Effector memory CD8-positive, alpha-beta T cell (primary cell): ENCODE measurements at places on chromosomes 6 and 20.

DNA sequence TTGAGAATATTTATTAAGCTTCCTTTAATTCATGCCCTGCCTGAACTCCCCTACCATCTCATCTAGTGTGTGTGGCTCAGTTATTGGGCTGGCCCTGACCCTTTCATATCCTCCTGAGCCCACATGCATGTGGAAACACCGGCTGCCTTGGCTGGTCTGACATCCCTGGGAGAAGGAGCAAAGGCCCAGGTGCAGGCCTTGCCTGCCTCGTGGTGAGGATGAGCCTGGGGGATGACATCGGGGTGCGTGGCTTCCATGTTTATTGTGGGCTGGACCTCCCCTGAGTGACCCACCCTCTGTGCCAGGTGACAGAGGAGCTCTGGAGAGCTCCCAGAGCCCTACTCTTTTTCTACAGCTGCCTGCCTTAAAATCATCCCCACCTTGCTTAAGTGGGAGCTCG is 69.1 kb downstream of the FOXA2 start:
- no peak for DNase-seq
- no peak overlapping the region for H3K4me3 ChIP-seq
- H3K27me3 ChIP-seq: no peaks in the 10 kb centered on the region
- no peaks in the 10 kb centered on the region for H3K4me1 ChIP-seq
- H3K27ac ChIP-seq: no peak overlapping the region
- peaks cover 5% of the 10 kb centered on the region for H3K36me3 ChIP-seq

- no peak overlapping the region for H3K4me3 ChIP-seq
- H3K27me3 ChIP-seq: no peaks in the 10 kb centered on the region
- no peaks in the 10 kb centered on the region for H3K4me1 ChIP-seq
- no peak for DNase-seq
- H3K36me3 ChIP-seq: no peaks in the 10 kb centered on the region
Observed at GRCh38 chr6:102114402-102114801, 720.9 kb downstream of the GRIK2 start.

- H3K27me3 ChIP-seq: no peaks in the 10 kb centered on the region
- no peak overlapping the region for H3K4me3 ChIP-seq
- no peaks in the 10 kb centered on the region for H3K36me3 ChIP-seq
- H3K27ac ChIP-seq: no peak overlapping the region
- DNase-seq: no peak
- H3K4me1 ChIP-seq: no peaks in the 10 kb centered on the region
Observed at GRCh38 chr20:4064144-4064909, 49.0 kb upstream of the RNF24 start.

DNA sequence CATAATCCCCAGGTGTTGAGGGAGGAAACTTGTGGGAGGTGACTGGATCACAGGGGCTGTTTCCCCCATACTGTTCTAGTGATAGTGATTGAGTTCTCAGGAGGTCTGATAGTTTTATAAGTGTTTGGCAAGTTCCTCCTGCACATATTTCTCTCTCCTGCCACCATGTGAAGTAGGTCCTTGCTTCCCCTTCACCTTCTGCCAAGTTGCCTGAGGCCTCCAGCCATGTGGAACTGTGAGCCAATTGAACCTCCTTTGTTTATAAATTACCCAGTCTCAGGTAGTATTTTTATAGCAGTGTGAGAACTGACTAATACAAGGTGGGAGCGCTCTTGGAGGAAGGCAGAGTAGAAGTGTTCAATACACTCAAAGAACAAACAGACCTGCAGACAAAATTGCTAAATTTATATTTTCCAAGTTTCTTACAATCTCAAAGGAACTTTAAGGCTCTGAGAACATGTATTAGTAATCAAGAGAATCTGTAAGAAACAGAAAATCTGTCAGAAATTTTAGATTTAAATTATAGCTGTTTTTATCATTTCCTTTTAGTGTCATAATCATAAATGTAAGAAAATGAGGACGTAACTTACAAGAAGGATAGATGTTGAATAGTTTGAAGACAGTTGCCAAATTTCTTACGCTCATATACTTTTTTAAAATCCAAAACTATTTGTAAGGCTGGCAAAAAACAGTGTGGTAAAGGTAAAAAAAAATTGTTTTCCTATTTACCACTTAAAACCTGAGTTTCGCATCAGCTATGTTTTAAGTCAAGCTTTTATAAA is 77.7 kb downstream of the ASCC3 start:
- no peak for DNase-seq
- H3K27me3 ChIP-seq: no peaks in the 10 kb centered on the region
- peak overlapping the region; percentile 41 for H3K27ac ChIP-seq
- peaks cover 28% of the 10 kb centered on the region for H3K36me3 ChIP-seq
- no peak overlapping the region for H3K4me3 ChIP-seq
- peaks cover 9% of the 10 kb centered on the region for H3K4me1 ChIP-seq

- DNase-seq: no peak
- no peak overlapping the region for H3K4me3 ChIP-seq
- H3K36me3 ChIP-seq: no peaks in the 10 kb centered on the region
- no peaks in the 10 kb centered on the region for H3K27me3 ChIP-seq
- no peak overlapping the region for H3K27ac ChIP-seq
- H3K4me1 ChIP-seq: no peaks in the 10 kb centered on the region
Observed at GRCh38 chr6:126232671-126233070, 107.2 kb upstream of the CENPW start.

GRCh38 chr6:39021041-39021440 is 27.5 kb upstream of the GLP1R start:
- no peak for DNase-seq
- H3K4me3 ChIP-seq: no peak overlapping the region
- peaks cover 15% of the 10 kb centered on the region for H3K27me3 ChIP-seq
- H3K36me3 ChIP-seq: no peaks in the 10 kb centered on the region
- no peaks in the 10 kb centered on the region for H3K4me1 ChIP-seq
- no peak overlapping the region for H3K27ac ChIP-seq

DNA sequence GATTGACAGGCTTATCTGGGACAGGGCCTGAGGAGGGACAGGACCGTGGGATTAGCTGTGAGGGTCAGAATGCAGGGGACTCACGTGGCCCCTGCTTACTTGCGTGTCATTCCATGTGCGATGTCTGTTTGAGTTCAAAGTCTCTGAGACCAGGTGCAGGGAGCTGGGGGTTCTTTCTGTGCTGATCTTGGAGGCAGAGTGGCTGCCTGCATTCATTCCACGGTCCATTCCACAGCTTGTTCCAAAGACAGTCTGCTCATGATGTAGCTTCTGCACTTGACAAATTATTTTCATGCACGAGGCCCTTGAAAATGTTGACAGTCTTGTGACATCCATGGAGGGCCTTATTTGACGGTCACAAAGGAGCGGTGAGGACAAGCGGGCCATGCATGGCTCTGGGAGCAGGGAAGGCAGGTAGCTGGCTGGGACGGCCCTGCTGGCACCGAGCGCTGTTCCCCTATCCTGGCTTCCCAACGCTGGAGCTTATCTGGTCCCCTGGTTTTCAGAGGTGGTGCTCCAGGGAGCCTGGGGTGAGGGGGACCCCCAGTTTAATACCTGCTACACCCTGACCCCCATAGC is 156.3 kb upstream of the RNF24 start:
- peaks cover 16% of the 10 kb centered on the region for H3K4me1 ChIP-seq
- no peak for DNase-seq
- H3K27me3 ChIP-seq: peaks cover 1% of the 10 kb centered on the region
- peak overlapping the region; percentile 75 for H3K4me3 ChIP-seq

GRCh38 chr20:3239026-3239866 is at the start of gene SLC4A11:
SLC4A11 (minus strand) TSS chr20:3239190; CDS start chr20:3239137, 53 bp downstream.
- H3K4me3 ChIP-seq: peak within 1 kb of the TSS; percentile 96
- DNase-seq: peak; percentile 21
- H3K4me1 ChIP-seq: peaks cover 7% of the 10 kb centered on the region
- H3K27me3 ChIP-seq: peaks cover 68% of the 10 kb centered on the region
- H3K27ac ChIP-seq: no peak within 1 kb of the TSS

DNA sequence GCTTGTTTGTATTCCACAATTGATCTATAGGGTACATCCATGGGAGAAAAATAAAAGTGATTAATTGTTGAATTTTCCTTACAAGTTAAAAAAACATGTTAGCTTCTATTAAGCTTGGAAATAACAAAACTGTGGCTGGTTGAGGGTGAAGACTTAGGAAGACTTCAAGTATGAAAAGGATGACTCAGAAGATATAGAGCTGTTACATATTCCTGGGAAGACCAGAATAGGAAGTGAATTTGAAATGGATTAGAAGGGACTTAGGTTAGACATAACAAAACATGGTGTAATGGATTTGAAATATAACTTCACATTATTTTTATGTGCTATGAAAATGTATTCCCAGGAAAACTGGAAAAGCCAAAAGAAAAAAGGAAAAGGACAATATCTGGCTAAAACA is 732.2 kb downstream of the HDGFL1 start:
- no peaks in the 10 kb centered on the region for H3K36me3 ChIP-seq
- no peak for DNase-seq
- no peak overlapping the region for H3K4me3 ChIP-seq
- H3K27me3 ChIP-seq: no peaks in the 10 kb centered on the region
- no peaks in the 10 kb centered on the region for H3K4me1 ChIP-seq
- no peak overlapping the region for H3K27ac ChIP-seq

- peak; percentile 66 for DNase-seq
- no peaks in the 10 kb centered on the region for H3K27me3 ChIP-seq
- H3K4me1 ChIP-seq: peaks cover 27% of the 10 kb centered on the region
- peak overlapping the region; percentile 82 for H3K4me3 ChIP-seq
Observed at GRCh38 chr6:166540631-166541331, 45.7 kb downstream of the RAMACL start.

- peaks cover 15% of the 10 kb centered on the region for H3K27me3 ChIP-seq
- H3K27ac ChIP-seq: no peak overlapping the region
- H3K4me3 ChIP-seq: no peak overlapping the region
- DNase-seq: no peak
Observed at GRCh38 chr6:146542881-146543210, 787 bp upstream of the RAB32 start.

GRCh38 chr6:56359201-56359899 is 112.0 kb upstream of the COL21A1 start:
- DNase-seq: peak; percentile 16
- no peaks in the 10 kb centered on the region for H3K36me3 ChIP-seq
- H3K27me3 ChIP-seq: no peaks in the 10 kb centered on the region
- no peak overlapping the region for H3K27ac ChIP-seq

DNA sequence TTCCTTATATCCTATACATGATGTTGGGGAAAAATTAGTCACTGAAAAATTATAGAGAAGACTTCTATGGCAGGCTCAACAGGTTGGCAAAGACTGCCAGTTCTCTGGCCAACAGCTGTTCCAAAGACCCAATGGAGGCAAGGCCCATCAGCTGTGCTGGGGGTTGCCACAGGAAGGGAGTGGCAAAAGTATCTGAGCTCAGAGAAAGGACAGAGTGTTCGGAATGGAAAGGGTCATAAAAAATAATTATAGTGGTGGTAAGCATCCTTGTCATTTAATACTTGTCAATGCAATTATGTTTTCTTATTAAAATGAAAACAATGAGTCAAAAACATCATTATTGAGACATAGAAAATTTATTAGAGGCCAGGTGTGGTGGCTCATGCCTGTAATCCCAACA is 36.1 kb downstream of the FASTKD5 start:
- peaks cover 20% of the 10 kb centered on the region for H3K4me1 ChIP-seq
- no peak overlapping the region for H3K4me3 ChIP-seq
- H3K36me3 ChIP-seq: peaks cover 11% of the 10 kb centered on the region
- no peak for DNase-seq

DNA sequence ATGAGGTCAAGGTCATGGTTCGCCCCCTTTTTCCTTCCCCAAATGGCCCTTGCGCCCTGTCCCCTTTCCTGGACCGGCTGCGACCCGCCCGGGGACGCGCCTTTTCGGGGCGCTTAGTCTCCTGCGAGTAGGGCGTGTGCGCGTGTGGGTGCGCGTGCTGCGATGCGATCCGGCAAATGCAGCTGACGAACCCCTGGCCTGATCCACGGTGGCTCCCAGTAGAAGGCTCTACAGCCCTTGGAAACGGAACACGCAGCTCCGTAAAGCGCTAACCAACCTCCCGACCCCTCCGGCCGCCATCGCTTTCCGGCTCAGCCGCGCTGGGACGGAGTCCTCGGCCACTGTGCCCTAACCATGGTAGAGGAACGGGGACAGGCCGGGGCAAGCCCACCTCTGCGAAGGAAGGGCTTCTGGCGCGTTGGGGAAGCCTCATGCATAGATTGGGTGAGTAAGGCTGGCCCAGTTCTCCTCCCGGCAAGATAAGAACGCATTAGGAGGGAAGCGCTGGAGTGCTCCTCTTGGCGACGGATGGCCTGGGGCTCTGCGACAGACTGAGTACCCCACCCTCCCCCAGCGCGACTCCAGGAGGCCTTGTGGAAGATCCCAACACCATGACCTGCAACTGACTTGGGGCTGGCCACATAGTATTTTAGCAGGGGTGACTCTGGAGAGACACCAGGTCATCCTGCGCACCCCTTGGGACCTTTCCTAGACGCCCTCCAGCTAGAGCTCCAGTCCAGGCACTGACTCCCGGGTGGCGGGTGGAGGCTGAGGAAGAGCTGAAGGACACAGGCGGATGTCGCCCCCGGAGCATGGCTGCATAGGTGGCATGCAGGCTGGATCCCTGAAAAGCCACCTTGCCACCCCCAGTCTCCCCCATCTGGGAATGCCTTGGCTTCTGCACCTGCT is 1.1 kb upstream of the SLC4A11 start:
- H3K4me3 ChIP-seq: peak overlapping the region; percentile 94
- H3K27me3 ChIP-seq: peaks cover 61% of the 10 kb centered on the region
- peaks cover 10% of the 10 kb centered on the region for H3K36me3 ChIP-seq

GRCh38 chr6:110826236-110827129 is 11.2 kb upstream of the CDK19 start:
- DNase-seq: no peak
- H3K36me3 ChIP-seq: peaks cover 3% of the 10 kb centered on the region
- H3K4me1 ChIP-seq: no peaks in the 10 kb centered on the region
- H3K27ac ChIP-seq: no peak overlapping the region
- no peak overlapping the region for H3K4me3 ChIP-seq

DNA sequence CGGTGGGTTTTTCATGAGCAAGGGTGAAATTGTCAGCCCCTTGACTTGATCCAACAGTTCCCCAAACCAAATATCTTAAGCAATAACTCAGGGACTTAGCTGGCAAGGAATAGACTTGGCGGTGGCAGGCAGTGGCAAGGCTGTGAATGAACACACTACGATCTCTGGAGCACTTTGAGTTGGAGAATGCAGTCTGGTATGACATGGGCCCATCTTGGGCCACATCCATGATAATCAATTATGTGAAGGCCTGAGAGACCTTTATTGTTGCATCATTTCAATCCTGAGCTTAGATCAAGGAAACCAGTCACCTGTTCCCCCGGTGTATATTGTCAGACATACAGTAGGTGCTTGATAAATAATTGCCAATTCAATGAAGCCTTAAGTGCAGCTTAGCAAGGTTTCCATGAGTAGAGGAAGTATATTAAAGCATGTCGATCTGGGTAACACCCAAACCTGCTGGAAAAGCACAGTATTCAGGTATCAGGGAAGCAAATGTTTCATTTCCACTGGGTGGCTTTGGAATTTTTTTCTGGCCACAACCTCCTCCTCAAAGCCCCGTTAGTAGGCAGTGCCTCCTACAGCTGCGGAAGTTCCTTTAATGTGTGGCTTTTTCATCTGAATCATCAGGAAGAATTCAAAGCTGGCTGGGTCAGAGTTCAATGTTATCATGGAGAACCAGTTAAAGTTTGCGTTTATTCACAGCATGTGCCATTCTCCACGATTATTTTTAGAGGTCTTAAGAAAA is 10.2 kb downstream of the CASS4 start:
- H3K4me3 ChIP-seq: no peak overlapping the region
- no peak overlapping the region for H3K27ac ChIP-seq
- no peak for DNase-seq
- no peaks in the 10 kb centered on the region for H3K27me3 ChIP-seq
